GM23248 (cell line): ENCODE measurements at places on chromosomes 4 and X. TPM values are rescaled to one million over a fixed set of nuclear protein-coding genes. Genes with fewer than 3 reads are reported as not detected.
A peak's percentile ranks its signal among the peaks of the same experiment; 100 is the strongest.

DNA sequence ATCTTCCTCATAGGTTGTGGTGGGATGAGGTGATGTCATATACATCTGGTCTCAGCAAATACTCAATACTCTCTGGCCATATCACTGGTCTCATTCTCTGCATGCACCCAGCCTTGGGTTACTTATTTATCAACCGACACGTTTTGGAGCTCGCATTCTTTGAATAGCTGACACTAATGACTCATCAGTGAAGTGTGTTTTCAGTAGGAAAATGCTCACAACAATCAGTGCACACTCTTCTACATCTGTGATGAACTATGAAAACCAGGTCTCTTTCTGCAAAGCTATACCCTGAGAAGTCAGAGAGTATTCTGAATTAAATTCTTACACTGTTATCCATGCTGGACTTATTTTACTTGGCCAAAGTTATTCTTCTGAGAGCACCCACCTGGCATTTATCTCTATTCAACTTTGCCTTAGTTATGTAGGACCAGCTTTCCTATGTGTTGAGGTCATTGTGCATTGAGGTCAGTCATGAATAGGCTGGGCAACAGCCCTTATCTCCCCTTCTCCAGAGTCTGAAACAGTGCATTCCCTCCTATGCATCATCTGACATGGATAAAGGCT, 58.7 kb upstream of the DHX15 start:
- DNase-seq, result peak; percentile 56

DNA sequence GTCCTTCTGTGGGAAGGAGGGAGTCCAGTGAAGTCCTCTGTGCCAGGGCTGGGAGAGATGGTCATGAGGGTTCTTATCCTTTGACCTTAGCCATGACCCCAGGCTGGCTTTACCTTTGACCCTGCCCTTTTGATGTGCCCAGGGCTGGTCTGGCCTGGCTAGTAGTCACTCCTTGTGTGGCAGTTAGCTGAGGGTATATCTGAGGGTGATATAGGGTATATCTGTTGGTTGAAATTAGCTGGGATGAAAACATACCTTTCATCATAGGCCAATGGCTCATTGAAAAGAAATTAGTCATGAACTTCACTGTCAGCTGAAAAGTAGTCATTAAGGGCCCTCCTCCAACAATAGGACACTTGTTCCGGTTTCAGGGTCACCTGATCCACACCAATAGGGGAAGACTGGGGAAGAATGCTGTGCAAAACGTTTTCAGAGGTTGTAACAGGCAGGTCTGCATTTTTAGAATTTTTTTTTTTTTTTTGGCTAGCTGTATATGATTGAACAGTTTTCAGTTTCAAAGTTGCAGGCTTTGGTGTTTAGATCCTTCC, 74.6 kb upstream of the STOX2 start:
- no peak for DNase-seq

GRCh38 chr4:30837131-30837539, 117.0 kb downstream of the PCDH7 start:
- no peak for DNase-seq

GRCh38 chrX:13520936-13521335, 48.5 kb upstream of the EGFL6 start:
- DNase-seq, result peak; percentile 55

- peak; percentile 43 for DNase-seq
These were observed 32.1 kb upstream of the SLC16A2 start for GRCh38 chrX:74389016-74389722.

GRCh38 chr4:106041294-106042002, 146.2 kb downstream of the NPNT start:
- peak; percentile 20 for DNase-seq

GRCh38 chr4:80124246-80125211, 51.5 kb upstream of the ANTXR2 start:
- DNase-seq, result no peak

GRCh38 chr4:82721819-82722423, 76.7 kb downstream of the SCD5 start:
- DNase-seq, result peak; percentile 46

GRCh38 chr4:162957521-162958143, 209.1 kb downstream of the NAF1 start:
- DNase-seq, result no peak

DNA sequence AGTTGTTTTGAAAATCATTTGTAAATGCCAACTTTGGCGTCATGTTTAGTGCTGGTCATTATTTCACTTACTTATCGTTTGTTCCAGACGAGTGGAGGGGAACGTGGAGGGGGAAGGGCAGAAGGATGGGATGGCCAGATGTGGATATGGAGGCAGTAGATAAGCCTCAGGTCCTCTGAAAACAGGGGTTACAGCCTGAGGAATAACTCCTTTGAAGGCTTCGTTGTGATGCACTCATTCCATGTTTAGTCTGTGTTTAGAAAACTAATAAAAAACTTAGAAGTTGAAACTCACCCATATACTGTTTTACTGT, 1.1 kb downstream of the MOB1B start:
- peak; percentile 50 for DNase-seq

DNA sequence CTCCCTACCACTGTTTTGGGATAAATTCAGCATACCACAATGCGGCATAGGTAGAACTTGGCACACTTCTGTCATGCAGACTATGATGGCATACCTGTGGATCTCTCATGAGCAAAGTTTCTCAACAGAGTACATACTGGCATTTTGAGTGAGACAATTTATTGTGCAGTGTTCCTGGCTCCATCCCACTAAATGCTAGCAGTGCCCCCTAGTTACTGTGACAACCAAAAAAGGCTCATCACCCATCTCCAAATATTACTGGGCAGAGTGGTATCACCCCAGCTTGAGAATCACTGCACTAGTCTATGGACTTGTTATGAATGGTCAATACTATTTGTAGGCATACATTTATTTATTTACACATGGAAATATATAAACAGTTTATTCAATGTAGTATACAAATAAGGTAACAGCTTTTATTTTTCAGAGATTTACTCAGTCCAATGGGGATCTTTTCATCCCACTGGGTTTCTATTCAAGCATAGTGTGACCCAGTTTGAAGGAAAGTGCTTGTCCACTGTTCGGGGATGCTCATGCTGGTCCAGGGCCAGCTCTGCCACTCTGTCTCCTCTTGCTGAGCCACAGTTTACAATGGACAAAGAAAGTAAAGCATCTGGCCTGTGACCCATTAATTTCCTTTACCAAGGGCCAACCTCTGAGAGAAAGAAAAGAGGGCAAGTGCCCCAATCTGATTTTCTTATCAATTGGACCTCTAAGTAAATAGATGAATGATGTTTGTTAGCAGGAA, 81.0 kb upstream of the IL2 start:
- no peak for DNase-seq

DNA sequence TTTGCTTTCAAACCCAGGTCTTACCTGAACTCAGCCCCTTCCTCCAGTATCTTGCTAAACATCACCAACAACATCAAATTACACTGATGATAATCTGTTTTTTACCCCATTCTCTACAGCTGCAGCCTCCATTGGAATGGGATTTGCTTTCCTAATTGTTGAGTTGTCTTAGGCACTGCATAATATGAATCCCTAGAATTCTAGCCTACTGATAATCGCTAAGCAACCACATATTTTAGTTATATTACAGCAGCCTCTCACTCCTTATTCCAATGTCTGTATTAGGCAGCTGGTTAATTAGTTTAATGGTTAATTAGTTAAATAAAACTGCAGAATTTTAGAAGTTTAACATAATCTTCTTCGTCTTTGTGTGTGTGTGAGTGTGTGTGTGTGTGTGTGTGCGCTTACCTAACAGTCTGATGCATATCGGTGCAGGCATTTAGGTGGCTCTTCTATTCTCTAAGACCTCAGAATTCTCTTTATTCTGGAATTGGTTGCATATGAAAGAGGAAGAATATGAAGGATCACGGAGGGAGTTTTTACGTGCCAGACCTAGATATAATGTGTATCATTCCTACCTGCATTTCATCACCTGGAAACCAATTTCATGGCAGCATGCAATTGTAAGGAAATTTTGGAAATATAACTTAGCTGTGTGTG, 5.3 kb upstream of the COMMD8 start:
- DNase-seq, result peak; percentile 59

Gene ITIH6
- total RNA-seq, result not detected in 2 replicates

Gene KIF4A
- 5.6 and 7.5 TPM in 2 replicates for total RNA-seq

Gene KIT
- 0.51 and 6.7 TPM in 2 replicates for total RNA-seq

Gene DRP2
- 0.22 TPM in 1 of 2 replicates, not detected in the other for total RNA-seq

Gene CFI
- total RNA-seq, result 0.22 TPM in 1 of 2 replicates, not detected in the other

Gene ABCD1
- 24.4 and 24.9 TPM in 2 replicates for total RNA-seq

Gene MAGEE1
- 0.86 and 1.1 TPM in 2 replicates for total RNA-seq

Gene SMARCAD1
- total RNA-seq, result 24.0 and 26.3 TPM in 2 replicates

Gene RS1
- total RNA-seq, result not detected in 2 replicates
